ENCODE measurements at places on chromosomes 3 and 15.

DNA sequence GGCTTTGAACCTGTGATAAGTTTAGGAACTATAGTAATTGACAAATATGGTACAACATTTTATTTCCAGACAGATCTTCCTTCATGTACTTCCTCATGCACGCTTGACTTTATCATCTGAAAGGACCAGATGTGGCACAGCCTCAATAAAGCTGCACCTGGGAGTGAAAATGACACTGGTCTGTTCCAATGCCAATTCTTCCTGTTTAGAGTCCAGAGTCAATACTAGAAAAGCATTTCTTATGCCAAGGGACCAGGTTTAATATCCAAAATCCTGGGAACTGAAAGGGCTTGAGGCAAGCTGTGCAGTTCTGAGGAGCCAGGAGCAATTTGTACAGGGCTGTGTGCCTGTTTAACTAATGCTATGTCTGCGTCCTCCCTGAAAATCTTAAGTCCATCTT, 15.3 kb downstream of the DPH6 start:
- no peak for DNase-seq

GRCh38 chr15:100777821-100778220, 101.8 kb upstream of the ALDH1A3 start:
- DNase-seq: no peak

DNA sequence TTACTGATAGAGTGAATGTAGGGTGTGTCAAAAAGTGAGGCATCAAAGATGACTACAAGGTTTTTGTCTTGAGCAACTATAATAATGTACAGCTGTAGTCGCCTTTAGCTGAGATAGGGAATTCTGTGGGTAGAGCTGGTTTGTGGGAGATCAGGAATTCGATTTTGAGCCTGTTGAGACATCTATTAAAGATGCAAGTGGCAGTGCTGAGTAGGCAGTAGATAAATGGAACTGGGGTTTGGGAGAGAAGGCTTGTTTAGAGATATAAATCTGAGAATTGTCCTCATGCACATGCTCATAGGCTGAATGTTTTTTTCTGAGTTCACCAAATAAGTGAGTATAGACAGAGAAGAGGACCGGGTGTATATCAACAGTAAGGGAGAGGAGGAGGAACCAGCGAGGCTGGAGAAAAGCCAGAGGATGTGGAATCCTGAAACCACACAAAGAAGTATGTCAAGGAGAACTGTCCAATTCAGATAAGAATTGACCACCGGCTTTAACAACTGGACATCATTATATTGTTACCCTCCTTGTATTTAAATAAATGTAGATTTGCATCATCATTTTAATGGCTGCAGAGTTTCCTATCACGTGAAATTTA, 146.0 kb upstream of the TNIK start:
- no peak for DNase-seq

DNA sequence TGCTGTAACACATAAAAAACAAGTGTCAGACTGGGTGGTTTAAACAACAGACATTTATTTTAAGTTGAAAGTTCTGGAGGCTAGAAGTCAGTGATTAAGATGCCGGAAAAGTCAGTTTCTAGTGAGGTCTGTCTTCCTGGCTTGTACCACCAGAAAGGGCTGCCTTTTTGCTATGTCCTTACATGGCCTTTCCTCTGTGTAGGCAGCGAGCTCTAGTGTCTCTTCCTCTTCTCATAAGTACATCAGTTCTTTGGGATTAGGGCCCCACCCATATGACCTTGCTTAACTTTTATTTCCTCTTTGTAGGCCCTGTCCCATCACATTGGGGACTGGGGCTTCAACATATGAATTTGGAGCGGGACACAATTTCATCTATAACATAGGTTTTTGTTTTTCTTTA, 128.0 kb downstream of the BBX start:
- no peak for DNase-seq

DNA sequence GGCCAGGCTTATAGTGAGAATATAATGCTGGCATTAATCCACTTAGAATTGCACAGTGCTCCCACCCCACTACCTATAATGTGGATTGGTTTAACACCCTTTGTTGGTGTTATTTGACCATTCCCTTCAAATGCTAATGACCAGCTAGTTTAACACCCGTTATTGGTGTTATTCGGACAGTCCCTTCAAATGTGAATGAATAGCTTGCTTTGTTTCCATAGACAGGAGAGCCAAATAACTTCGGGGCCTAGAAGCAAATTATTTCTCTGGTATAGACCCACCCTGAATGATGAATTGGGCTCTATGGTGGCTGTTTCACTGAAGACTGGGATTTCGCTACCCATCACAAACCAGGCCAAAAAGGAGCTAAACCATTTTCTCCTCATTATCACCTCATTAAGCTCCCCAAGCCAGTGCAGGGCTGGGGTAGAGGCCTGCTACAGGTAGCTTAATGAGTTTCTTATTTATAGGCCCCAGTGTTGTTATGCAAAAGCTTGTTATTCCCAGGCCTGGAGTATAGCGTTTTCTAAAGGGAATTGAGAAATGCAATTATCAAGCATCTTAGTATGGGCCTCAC, 494.1 kb upstream of the DPH6 start:
- DNase-seq: no peak

GRCh38 chr3:133016838-133017309, 21.3 kb upstream of the TMEM108 start:
- no peak for DNase-seq

DNA sequence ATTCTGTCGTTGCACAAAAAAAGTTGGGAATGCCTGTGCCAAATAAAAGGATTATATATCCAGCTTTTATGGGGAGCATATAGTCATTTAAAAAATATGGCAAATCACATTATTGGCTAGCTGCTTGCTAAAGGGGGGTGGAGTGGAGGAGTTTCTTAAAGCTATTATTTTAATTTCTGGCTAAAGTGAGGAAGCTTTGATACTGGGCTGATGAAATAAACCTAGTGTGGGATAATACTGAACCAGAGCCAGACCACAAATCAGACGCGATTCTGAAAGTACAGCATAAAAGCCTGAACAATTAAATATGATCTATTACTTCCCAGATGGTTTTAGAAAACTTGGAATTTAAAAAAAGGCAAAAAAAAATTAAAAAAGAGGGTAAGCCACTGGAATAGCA, 14.4 kb downstream of the POLR2M start:
- DNase-seq: no peak

DNA sequence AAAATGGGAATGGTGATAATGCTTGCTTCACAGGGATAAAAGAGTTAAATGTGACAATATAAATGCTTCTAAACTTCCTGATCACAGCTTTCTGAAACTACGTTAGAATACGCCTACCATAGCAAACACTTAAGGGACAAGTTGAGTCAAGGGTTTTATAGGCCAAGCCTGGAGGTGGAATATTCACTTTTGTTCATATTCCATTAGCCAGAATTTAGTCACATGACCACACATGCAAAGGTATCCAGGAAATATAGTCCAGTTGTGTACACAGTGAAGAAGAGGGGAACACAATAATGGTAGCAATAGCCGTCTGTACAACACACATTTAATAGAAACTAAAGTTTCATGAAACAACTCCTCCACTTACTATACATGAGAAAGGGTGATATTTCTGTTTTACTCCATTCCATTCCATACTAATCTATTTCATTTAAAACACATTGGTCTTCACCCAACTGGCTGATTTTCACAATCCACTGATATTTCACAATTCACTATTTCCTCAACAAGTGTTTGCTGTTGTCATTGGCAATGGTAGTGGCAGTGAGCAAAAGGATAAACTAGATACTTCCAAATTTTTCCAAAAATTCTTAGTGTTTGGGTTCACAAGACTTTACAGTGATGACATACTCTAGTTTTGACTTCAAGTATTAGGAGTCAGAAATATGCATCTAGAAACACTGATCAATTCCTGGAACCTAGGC, 270.9 kb downstream of the ERC2 start:
- DNase-seq: no peak

GRCh38 chr3:194481525-194482195, 5.1 kb downstream of the ATP13A3 start:
- no peak for DNase-seq

GRCh38 chr3:104596551-104596950, 770.2 kb upstream of the ALCAM start:
- no peak for DNase-seq

DNA sequence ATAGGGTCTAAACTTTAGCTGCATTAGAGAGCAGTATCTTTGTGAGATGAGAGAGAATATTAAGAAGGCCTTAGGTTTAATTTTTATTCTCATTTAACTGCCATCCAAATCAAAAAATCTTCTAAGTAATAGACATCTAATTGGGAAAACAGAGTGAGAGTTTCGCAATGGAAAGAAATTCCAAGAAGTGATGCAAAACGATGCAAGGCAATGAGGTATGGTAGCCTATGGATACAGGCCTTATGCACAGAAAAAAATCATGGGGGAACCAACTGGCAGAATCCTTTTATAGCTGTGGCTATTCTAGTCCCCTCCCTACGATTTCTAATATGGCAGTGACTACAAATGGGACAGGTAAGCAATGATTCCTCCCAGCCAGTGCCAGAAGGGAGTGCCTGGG, 225.9 kb downstream of the GREM1 start:
- no peak for DNase-seq

GRCh38 chr3:72288955-72289691, 504.2 kb upstream of the PROK2 start:
- no peak for DNase-seq

DNA sequence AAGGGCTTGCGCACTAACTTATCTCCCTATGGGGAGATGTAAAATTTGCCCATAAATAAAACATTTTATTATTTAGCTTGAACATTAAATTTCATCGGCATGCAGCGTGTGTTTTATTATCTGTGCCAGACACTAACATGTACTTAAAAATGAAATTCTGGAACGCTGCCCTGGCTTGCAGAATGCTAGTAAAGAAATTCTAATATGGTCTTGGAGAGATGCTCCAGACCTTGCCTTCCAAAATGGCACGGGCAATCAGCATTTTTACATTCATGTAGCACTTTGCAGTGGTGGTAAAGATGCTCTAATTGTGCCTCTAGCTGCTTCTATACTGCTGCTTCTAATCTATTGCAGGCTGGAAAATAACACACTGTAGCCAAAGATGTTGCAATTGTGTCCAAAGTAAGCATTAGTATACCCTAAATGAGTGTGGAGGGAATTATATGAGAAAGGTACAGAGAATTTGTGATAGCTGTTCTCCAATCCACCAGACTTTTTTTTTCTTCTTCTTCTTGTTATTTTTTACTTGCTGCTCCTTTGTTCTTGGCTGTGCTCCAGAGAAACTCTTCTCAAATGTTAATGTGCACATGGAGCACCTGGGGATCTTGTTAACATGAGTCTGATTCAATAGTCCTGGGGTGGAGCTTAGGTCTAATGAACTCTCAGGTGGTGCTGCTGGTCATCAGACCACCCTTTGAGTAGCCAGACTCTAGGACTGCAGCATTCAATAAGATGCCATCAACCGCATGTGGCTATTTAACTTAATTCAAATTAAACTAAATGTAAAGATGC, 47.3 kb downstream of the CRABP1 start:
- DNase-seq: no peak

DNA sequence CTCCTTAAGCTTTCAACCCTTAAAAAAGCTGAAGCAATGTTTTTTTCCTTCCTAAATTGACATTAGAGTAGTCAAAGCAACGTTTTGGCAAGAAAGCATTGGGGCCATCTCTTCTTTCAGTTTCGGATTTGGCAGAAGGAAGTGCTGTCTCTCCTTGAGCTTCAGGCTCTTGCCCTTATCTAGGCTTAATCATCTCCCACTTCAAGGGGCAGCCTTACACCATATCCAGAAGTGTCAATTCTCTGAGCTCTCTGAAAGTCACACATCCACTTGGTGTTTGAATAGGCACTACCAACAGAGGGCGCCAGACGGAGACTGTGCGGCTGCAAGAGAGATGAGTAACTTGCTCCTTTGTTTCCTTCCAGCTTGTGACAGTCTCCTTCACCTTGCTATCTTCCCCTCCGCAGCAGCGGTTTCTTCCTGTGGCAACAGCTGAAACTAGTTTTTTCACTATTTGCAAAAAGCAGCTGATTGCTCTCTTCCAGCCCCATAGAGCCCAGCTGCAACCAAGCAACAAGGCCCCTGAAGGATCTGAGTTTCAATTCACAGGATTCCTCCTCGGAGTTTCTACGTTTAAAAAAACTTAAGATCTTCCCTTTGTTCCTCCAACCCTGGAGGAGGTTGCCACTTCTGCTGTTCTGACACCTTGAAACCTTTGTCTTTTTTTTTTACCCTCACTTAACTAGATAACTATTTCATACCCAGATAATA, 147.0 kb upstream of the SLCO3A1 start:
- peak; percentile 89 for DNase-seq

GRCh38 chr3:76107935-76108570, 322.7 kb upstream of the ZNF717 start:
- no peak for DNase-seq

DNA sequence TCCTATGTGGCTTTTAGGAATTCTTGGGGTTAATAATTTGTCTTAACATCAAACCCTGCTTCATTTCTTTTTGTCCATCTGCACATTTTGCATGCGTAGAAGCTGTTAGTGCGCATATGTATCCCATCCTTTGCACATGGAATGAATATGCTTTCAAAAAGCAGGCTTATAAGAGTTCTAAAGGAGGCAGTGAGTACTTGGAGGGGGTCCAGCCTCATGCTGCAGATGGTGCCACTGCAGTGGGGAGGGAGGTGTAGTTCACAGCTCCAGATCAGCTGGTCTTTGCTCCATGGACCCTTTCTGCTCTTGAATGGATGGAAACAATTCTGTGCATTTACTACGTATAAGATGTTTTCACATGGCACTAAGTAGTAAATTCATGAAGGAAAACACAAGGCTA, 20.7 kb upstream of the SSR3 start:
- DNase-seq: no peak

DNA sequence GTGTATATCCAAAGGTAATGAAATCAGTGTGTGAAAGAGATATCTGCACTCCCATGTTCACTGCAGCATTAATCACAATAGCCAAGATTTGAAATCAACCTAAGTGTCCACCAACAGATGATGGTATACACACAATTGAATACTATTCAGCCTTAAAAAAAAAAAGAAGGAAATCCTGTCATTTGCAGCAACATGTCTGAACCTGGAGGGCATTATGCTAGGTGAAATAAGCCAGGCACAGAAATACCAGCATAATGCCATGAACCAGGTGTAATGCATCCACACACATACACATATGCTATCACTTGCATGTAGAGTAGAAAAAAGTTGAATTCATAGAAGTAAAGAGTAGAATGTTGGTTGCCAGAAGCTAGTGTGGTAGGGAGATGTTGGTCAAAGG, 18.4 kb upstream of the NR1I2 start:
- DNase-seq: no peak

GRCh38 chr15:40157778-40158447, 3.0 kb upstream of the BUB1B start:
- no peak for DNase-seq

GRCh38 chr3:135964160-135964955, 1.2 kb upstream of the PPP2R3A start:
- no peak for DNase-seq

- DNase-seq: no peak
These were observed 46.3 kb downstream of the GABRG3 start for GRCh38 chr15:27017168-27017809.

GRCh38 chr3:124115956-124116355, 124.0 kb upstream of the ROPN1 start:
- no peak for DNase-seq

DNA sequence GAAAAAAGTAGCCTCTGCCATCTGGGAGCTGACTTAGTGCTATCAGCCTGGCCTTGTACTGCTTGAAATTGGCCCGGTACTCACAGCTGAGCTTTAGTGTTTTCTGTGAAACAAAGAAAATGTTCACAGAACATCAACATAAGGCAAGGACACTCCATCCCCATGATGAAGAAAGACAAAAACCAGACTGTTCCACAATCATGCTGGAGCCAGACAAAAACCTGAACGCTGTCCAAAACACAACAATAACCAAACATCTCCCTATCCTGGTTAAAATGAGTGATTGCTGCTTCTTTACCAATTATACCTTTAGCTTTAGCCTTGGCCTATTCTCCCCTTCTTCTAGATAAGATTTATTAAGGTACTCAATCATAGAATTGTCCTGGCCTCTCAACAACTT, 153.9 kb downstream of the CPNE4 start:
- DNase-seq: no peak
